Thoracic aorta (tissue), 2 donors: ENCODE measurements at places on chromosomes 6 and 20. TPM values are rescaled to one million over a fixed set of nuclear protein-coding genes. Genes with fewer than 3 reads are reported as not detected.

Gene COL9A3
- 0.54 TPM for total RNA-seq

Gene RCAN2
- 126 TPM for total RNA-seq

Gene SNPH
- 14.6 TPM for total RNA-seq

Gene SIGLEC1
- total RNA-seq, result 12.2 TPM

DNA sequence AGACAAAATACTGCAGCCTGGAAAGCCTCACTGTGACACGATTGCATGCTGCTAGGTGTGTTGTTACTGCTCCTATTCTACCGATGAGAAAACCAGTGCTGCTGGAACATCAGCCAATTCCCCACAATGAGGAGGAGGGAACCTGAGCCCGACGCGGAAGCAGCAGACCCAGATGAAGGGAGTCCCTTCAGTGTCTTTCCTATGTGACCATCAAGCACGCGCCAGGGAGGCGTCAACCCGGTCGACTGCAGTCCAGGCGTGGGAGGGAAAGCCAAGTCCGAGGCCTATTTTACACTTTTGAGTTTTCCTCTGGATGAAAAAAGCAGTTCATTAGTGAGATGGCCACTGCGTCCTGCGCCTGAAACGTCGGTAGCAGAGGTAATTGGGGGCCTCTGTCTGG is 63.3 kb downstream of the STK35 start:
- no peak for DNase-seq

GRCh38 chr20:38256021-38256420 is 4.5 kb downstream of the KIAA1755 start:
- DNase-seq, result no peak

- no peak for DNase-seq
Observed at GRCh38 chr6:83883240-83883639, 23.8 kb downstream of the CYB5R4 start.

Gene PAX1
- not detected for total RNA-seq

GRCh38 chr20:9500121-9500520 is 14.3 kb upstream of the LAMP5 start:
- DNase-seq, result no peak

GRCh38 chr20:24966317-24967012 is 17.4 kb downstream of the CST7 start:
- no peak for DNase-seq

DNA sequence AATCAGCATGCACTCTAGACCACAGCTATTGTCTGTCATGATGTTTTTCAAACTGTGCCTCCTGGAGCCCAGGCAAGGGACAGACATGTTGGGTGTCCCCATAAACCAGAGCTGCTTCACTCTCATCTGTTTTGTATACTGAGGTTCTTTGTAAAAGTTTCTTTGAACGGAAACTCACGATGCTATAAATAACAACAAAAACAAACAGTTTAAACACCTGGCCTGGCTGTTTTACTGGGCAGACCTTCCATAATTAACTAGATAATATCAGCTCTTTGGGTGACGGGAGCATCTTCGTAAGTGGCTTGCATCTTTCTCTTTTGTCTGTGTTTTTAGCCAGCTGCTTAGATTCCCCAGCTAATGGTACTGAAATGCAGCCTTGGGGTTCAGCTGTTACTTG is 190.3 kb downstream of the ZDHHC14 start:
- no peak for DNase-seq

Gene GJA10
- not detected for total RNA-seq

GRCh38 chr6:43276577-43277305 is 21.3 kb upstream of the SLC22A7 start:
- no peak for DNase-seq

Gene SEMG1
- not detected for total RNA-seq
